CD4-positive, alpha-beta T cell treated with Interleukin-6 at 100 ng/mL for 8 hours (primary cell): ENCODE measurements at places on chromosomes 7 and 10.

- DNase-seq = no peak
Observed at GRCh38 chr7:11895337-11895736, 63.3 kb upstream of the THSD7A start.

- no peak for DNase-seq
Observed at GRCh38 chr10:123327450-123327849, 173.2 kb downstream of the BUB3 start.

GRCh38 chr10:61021926-61022325 is 77.9 kb upstream of the RHOBTB1 start:
- DNase-seq = no peak

DNA sequence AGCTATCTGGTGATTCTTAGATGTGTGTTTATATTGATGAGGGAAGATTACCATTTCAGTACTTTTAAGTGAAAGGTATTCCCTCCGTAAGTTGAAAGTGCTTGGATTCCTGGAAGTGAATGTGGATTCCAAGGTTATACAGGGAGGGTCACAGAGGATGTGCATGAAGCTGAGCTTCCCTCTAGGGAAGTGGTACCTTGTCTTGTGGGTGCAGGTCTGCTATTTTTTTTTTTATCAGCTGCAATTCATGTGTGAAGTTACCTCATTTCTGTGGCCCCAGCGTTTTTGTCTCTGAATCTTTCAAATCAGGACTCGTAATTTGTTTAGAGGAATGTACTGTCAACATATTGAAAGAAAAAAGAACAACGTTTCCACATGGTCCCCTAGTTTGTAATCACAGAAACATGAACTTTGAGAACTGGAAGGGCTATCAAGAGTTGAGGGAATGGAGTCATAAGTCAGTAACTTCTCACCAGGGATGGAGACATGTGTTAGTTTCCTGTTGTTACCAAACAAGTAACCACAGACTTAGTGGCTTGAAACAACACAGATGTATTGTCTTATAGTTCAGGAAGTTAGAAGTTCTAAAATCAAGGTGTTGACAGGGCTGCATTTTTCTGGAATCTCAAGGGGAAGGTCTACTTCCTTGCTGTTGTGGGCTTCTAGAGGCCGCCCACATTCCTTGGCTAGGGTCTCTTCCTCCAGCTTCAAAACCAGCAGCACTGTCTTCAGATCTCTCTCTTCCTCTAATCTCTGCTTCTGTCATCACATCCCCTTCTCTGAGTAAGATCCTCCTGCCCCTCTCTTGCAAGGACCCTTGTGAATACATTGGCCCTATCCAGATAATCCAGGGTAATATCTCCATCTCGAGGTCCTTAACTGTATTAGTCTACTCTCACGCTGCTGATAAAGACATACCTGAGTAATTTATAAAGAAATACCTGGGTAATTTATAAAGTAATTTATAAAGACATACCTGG is 64.4 kb downstream of the RAB18 start:
- DNase-seq = peak; percentile 6

GRCh38 chr10:89414879-89415821 is 782 bp downstream of the IFIT5 start:
- peak; percentile 13 for DNase-seq

GRCh38 chr7:11376529-11376928 is 402.9 kb downstream of the PHF14 start:
- no peak for DNase-seq

- DNase-seq = no peak
Observed at GRCh38 chr7:54774785-54775740, 16.1 kb upstream of the SEC61G start.

DNA sequence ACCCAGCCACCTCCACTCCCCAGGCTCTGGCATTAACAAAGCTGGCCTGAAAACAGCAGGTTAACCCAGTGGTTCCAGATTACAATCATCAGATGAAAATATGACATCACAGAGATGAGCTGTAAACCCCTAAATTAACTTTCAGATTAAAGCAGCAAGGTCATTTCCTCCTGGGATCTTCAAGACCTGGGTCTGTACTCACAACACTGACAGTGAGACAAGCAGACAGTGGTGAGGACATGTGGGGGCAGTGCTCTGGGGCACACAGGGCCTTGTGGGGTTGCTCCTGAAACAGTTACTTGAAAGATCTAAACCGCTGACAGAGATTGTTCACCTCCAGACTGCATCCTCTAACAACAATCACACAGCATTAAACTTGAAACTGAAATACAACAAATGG is 134.1 kb downstream of the ZNF438 start:
- no peak for DNase-seq
